Hypothalamus (tissue), 51 donors: ENCODE measurements at places on chromosomes 7 and 10.

DNA sequence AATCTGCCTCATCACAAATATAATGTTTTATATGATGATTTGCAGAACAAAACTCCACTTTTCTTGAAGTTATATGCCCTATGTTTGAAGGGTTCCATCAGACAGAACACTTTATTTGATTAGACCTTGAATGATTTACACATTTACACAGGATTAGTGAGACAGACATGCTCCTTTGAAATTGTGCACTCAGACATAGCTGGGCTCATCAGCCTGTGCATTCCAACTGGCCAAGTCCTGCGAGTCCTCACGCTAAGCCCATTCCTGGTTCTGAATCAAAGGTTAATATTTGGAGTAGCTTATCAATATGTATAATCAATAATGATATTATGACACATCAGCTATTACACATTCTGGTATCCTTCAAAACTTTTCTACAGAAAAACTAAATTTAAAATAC is 173.6 kb downstream of the MBL2 start:
- DNase-seq, result no peak

DNA sequence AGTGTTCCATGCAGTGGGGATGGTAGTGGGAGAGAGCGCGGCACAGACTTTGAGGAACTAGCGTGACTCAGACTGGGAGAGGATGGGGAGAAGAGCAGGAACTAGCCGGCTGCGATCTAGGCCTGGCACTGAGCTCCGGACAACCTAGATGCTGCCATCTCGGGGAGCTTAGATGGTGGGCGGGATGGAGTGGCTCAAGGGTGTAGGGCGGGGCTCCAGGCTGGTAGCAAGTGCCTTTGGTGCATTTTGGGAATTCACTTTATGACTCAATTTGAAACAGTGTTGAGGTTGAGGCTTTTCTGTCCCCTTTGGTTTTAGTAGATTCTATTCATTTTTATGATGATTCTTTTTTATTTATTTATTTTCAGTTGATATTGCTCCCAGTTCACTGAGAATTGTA is 185.3 kb upstream of the GPR26 start:
- DNase-seq, result no peak

GRCh38 chr10:21166557-21167287 is 269.6 kb upstream of the NEBL start:
- no peak for DNase-seq

DNA sequence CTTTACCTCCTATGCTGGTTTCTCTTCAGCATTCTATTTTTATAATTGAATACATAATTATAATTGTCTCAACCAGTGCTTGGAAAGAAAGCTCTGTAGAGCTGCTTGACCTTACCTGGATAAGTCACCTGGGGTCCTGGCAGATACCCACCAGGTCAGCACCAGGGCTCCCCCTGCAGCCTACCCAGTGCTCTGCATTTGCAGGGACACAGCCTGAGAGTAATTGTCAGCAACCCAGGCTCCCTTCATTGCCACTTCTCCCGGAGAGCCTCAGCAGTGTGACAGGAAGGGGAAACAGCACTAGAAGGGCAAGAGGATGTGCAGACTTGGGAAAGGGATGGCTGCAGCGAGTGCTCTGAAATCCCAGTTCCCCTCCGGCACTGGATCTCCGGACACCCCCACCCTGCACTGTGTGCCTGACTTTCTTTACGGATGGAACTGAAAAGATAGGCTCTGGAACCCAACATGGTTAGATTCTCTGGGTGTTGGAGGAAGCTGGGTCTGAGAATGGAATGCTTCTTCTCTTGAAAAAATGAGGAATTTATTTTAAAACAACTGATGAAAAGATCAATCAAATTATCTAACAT is 11.4 kb upstream of the PAX4 start:
- no peak for DNase-seq

DNA sequence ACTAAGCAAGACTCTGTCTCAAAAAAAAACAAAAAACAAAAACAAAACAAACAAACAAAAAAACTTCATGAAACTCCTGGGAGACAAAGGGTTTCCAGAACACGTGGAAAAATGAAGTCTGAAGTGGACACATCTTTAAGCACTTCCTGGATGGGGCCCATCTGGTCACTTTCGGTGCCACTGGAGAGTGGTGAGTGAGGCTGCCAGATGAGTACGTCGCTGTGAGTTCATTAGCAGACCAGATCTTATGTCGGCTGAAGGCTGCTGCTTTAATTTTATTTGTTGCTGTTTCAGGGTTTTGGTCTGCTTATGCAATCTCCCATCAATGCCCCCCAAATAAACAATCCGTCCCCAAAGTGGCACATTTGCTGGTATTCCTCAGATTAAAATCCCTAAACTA is 64.4 kb downstream of the NPTX2 start:
- DNase-seq, result no peak

GRCh38 chr7:88396948-88397322 is 90.2 kb upstream of the STEAP4 start:
- no peak for DNase-seq

DNA sequence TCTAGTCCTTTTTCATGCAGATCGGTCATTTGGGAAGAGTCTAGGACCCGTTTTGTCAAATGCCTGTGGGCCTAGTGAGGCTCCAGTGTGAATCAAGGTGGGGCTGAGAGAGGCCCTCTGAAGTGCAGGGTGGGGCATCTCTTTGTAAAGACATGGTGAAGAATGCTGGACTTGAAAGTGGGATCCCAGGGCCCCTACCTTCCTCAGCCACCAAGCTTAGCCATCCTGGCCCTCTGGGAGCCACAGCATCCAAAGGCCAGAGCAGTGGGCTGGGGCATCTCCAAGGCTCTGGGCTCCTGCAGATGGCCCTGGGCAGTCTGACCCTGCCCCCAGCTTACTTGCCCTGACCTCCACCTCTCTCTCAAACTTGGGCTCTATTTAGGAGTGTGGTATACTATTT is 78.5 kb downstream of the ADCY1 start:
- DNase-seq, result no peak

GRCh38 chr7:140624392-140625191 is 16.0 kb downstream of the DENND2A start:
- no peak for DNase-seq
